ENCODE measurements at places on chromosomes 7 and 10.

DNA sequence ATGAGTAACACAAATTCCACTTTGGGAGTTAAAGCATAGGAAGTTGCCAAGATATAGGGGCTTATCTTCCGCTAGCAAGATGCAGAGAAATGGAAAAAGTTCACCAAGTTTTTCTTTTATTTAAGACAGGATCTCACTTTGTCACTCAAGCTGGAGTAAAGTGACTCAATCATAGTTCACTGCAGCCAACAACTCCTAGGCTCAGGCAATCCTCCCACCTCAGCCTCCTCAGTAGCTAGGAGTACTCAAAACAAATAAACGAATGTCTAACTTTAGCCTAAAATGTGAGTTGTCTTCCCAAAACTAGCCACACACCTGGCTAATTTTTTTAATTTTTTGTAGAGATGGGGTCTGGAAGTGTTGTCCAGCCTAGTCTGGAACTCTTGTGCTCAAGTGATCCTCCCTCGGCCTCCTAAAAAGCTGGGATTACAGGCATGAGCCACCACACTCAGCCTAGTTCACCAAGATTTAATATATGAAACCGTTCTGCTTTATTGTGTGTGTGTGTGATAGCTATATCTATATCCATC lies 9.9 kb downstream of the VIM start:
- DNase-seq = no peak

DNA sequence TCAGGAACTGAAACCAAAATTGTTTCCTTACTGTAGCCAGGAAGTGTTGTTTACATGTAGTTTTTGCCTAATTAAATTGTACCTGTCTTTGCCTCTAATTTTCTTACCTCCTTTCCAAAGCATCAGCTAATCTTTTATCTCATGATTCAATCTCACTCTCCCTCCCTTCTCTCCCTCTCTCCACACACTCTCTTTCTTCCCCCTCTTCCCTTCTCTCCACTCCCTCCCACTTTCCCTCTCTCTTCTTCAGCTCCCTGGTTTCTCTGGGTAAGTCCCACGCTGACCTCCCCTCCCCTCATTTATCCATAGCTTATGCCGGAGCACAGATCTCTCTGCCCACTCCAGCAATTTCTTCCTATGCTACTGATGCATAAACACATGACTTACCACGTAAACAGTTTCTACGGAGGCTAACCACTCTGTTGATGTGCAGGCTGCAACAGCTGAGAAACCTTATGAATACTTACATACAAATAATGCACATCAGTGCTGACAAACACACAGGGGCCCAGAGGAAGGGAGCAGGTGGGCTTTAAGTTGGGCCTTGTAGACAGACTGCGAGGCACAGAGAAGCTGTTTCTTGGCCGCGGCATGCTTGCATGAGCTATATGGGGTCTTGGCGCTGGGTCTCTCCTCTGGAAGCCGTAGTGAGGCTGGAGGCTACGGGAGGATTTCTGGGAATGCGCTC lies 174.4 kb upstream of the PLXNA4 start:
- DNase-seq = no peak

- DNase-seq = no peak
These were observed 30.8 kb downstream of the KCNH2 start for GRCh38 chr7:150947241-150947745.

- DNase-seq = no peak
These were observed 65.1 kb downstream of the LHPP start for GRCh38 chr10:124526621-124527267.

DNA sequence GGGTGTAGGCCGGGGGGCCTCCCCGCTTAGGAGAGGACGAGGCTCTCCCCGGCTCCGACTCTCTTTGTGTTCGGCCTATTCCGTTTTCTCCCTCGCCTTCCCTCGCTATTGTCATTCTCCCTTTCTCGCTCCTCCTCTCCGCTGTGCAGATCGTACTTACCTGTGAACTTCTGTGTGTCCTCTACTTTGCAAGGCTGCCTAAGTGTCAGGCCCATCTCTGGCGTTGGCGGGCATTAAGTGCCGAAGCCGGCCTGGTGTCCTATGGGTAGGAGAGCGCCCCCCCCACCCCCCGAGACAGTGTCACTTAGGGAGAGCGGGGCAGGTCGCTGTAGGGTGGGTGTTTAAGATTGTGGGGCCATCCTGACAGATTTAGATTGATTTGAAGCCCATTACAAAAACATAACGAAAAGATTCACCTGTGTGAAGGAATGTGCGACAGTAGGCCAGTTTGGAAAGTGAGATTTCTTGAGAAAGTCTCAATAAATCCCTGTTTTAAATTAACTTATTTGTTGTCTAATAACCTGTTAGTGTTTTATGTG lies 579 bp downstream of the RBM33 start:
- no peak for DNase-seq

DNA sequence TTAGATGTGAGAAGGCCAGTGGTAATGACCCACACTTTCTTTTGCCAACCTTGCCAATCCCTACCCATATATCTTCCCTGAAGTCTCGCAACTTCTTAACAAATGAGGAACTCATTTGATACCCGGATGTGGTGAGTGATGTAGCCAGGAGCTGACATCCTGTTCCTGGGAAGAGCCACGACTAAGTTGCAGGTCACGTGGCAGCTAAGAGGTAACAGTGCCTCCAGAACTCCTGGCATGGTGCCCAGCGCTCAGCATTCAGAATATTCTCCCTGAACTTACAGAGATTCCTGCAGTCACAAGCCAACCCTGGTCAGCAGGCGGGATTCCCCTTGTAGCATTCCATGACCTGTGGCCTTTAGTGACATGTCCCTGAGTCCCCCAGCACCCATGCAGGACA lies 282.5 kb downstream of the GALNT17 start:
- no peak for DNase-seq

DNA sequence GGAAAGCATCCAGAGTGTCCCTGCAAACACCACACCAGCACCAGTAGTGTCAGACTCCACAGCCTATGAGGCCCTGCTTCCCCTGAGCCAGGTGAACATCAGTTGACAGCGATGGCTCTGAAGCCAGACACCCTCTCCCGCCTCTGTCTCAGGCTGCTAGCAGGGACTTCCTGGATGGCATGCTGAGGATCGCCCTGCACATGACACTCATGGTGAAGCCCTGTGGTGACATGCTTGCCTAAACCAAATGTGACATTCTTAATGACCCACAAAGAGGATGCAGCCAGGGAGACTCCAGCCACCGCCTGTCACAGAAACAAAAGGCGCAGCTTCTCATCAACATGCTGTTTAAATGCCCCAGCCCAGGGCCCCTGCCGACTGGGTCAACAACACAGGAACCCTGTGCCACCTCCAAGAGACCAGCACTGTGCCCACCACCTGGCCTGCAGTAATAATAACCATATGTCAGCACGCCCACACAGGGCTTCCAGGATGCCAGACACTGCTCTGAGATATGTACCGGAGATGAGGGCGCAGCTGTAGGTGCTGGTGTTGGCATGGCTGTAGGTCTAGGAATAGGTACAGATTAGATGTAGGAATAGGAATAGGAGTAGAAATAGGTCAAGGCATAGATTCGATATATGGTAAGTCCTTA lies 81.3 kb downstream of the GRID1 start:
- no peak for DNase-seq

Data from esophagus squamous epithelium (tissue), 5 donors.